ENCODE measurements at places on chromosomes 7 and 10.

DNA sequence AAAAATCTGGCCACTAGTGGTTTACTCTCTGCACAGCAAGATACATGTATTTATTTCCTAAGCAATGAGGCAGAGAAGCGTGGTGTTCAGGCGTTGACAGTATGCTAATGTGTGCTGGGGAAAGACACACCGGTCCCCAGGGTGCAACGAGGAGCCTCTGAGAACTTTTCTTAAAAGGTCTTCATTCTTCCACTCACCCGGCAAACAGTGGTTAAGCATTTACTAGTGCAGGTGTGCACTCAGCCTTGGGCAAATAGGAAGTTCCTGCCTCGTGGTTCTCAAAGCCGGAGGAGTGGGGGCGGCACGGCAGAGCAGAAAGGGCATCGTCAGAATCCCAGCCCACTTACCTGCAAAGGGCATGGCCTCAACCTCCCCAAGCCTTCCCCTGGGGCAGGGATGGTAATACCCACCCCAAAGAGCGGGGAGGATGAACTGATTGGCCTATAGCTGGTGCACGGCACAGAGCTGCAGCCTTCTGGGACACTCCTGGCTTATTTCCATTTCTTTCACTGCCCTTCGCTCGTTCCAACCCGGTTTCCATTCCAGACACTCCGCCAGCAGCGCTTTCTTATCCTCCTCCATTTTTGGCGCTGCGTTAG lies 184.3 kb upstream of the CTBP2 start:
- DNase-seq, result no peak

- no peak for DNase-seq
These were observed 10.1 kb downstream of the AQP1 start for GRCh38 chr7:30921540-30922401.

- DNase-seq, result no peak
These were observed 44.7 kb downstream of the COL13A1 start for GRCh38 chr10:69846293-69846921.

GRCh38 chr7:91345449-91345848 lies 81.2 kb downstream of the FZD1 start:
- no peak for DNase-seq

GRCh38 chr7:727104-727805 lies at the start of gene PRKAR1B:
TSS of gene PRKAR1B (minus strand) at chr7:727281. CDS start at chr7:711505, 15,776 bp downstream.
- no peak for DNase-seq

DNA sequence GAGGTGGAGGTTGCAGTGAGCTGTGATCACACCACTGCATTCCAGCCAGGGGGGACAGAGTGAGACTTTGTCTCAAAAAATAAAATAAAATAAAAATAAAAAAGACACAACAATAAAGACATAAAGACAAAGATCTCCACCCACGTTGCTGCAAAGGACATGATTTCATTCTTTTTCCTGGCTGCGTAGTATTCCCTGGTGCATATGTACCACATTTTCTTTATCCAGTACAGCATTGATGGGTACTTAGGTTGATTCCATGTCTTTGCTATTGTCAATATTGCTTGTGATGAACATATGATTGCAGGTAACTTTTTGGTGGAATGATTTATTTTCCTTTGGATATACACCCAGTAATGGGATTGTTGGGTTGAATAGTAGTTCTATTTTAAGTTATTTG lies 42.0 kb upstream of the CCDC3 start:
- DNase-seq, result no peak

DNA sequence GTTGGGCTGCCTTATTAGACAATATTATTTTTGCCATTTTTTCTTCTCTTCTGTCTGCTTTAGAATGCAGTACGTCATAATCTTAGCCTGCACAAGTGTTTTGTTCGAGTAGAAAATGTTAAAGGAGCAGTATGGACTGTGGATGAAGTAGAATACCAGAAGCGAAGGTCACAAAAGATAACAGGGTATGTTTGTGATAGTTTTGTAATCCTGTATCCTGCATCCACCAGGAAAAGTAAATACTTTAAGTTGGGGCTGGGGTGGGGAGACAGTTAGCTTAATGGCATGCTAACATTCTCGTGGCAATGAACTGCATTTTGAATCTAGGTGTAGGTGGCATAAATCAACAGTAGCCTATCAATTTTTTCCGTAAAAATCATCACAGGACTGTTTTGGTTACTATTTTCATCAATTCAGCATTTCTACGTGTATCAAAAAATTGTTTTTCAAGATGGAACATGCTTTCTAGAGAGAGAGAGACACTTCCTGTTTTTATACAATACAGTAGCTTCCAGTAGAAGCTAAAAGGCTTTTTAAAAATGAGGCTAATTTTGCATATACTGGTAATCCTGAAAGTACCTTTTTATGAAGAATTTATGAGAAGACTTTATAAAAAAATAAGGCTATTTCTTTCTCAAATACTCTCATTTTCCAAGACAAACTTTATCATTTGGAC lies 247.5 kb downstream of the FOXP2 start:
- DNase-seq, result no peak

DNA sequence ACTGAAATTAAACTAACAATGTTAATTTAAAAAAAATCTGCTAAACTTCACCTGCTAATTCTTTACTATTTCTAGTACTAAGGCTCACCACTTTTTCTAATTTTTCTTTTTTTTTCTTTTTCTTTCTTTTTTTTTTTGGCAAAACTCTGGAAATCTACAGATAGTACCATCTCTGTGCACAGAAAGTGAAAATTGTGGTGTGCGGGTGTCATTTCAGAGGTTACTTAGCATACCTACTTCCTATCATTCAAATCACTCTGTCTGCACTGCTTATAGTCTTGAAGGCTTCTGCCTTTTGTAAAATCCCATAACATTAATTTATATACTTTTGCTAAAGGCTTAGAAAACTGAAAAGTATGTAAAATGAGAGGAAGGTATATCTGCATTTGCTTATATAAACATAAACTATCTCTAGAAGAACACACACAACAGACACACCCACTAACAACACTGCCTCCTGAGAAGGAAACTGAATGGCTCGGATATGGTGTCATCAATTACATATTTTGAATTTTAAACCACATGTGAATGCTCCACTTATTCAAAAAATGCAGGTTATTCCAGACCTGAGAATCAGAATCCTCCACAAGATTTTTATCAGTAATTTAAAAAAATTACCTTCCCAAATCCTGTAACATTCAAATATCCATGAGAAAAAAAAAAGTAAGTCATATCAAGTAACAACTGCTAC lies 229.5 kb downstream of the PARD3 start:
- no peak for DNase-seq

DNA sequence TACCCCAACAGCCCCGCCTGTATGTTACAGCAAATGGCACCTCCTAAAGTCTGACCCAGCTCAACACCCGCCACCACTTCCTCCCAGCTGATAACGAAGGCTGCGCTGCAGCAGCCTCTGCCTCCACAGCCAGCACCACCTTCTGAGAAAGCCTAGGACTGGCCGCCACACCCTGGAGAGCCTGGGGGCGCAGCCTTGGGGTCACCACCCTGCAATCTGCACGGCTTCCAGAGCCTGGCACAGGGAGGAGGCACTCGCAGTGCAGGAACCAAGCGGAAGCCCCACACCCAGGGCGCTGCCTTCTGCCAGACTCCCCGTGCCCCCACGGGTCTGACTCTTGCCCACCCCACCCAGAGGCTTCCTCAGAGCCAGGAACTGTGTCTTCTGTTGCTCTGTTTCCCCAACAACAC lies 112.5 kb downstream of the MAD1L1 start:
- peak; percentile 7 for DNase-seq

GRCh38 chr7:70017357-70017756 lies 419.1 kb downstream of the AUTS2 start:
- DNase-seq, result no peak

Data from stimulated activated CD4-positive, alpha-beta T cell treated with anti-CD3 and anti-CD28 coated beads, Interleukin-1b, Interleukin-23, amount 100 ng/mL, for 1 hour (primary cell).